ENCODE measurements at places on chromosomes 7 and 10.

GRCh38 chr7:116862951-116863670, 724 bp downstream of the CAPZA2 start:
- peak; percentile 65 for DNase-seq

- DNase-seq = peak; percentile 17
Observed at GRCh38 chr10:86960003-86960862, 1.8 kb downstream of the SNCG start.

GRCh38 chr7:721619-722248, 4.8 kb upstream of the DNAAF5 start:
- DNase-seq = no peak

DNA sequence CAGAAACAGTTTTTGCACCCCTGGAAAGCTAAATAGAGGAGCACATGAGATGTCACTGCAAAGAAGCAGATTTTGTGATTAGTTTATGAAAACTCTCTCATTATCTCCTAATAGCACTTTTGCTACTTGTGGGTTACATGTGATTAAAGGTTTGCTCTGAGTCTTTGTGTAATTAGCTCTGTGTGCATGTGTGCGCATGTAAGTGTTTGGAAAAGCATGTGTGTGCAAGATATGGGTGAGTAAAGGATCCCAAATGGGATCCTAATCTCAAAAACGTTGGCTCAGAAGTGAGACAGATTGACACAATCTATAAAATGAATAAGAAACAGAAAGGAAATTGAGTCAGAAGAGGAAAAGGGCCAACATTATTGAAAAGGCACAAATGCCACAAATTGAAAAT, 104.5 kb downstream of the SKIDA1 start:
- DNase-seq = no peak

- DNase-seq = no peak
Observed at GRCh38 chr10:133523631-133524203, 3.4 kb upstream of the CYP2E1 start.

DNA sequence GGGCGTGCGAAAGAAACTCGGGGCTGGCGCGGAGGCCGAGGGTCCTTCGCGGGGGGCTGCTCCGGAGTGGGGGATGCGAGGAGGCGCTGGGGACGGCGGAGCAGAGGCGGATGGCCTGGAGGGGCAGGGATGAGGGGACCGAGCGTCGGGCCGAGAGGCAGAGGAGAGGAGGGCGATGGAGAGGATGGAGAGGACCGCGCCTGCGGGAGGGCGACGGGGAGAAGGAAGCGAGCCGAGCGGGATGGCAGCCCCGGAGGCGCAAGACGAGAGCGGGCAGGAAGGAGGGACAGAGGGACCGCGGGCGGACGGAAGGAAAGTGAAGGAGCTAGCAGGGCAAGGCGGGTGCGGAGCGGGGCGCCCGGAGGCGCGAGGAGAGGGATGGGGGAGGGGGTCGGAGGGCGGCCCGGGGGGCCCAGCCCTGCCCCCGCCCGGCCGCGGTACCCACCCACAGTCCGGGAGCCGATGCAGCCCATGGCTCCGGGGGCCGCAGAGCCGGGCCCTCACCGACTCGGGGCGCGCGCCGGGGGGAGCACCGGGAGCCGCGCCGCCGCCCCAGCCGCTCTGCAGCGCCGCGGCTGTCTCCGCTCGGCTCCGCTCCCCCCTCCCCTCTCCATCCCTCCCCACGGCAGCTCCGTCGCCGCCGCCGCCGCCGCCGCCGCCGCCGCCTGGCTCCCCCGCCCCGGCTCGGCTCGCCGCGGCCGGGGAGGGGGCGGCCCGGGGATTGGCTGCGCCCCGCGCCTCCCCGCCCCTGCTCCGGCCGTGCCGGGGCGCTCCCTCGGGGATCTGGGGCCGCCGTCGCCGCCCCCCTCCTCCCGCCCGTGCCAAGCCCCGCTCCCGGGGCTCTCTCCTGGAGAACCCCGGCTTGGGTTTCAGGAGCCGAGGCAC, at the start of gene FAM131B:
TSS of gene FAM131B (minus strand) at position 583 of the 885 bp plus-strand sequence. CDS start at position 473, 110 bp downstream.
- DNase-seq = no peak

DNA sequence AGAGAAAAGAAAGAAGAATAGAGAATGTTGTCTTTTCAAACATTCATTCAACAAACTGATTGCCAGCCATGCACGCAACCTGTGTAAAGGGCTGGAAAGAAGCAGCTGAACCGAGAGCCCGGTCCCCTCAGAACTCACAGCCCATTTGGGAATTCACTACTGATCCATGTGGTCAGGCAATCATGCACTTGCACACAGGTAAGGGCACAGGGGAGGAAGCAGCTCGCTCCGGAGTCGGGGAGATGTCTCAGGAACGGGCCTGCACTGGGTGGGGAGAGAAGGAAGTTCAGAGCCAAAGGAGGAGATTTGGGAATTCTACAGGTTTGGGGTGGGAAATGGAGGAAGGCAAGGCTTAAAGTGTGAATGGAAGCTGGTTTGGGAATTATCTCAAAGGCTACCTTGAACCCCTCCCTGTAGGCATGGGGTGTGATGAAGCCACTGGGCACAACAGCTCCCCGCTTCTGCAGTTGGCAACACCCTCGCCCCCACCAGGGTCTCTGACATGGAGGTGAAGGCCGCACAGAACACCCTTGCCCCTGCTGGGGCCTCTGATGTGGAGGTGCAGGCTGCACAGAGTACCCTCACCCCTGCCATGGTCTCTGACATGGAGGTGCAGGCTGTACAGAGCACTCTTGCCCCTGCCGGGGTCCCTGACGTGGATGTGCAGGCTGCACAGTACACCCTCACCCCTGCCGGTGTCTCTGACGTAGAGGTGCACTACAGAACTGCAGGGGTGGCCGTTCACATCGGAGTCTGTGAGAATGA, 194.4 kb upstream of the RNF32 start:
- DNase-seq = no peak
